ENCODE measurements at places on chromosomes 1 and 21.

- no peak for DNase-seq
Measured at GRCh38 chr1:219143735-219144134, 29.9 kb upstream of the LYPLAL1 start.

DNA sequence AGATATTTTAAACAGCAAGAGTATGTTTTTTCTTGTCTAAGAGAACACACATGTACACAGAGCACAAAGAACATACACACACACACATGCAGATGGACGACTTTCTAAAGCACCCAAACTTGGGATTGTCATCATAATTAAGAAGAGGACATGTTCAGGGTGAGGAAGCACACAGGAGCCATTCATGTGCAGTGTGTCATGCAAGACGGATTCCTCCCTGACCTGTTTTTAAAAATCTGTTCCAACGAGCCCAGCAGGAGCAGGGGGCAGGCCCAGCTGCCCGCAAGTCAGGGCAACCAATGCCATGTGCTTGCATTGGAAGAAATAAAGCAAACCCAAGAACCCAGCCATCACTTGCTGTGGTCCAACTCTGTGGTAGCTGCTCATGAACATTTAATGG is 167.3 kb upstream of the ZNF644 start:
- no peak for DNase-seq

- no peak for DNase-seq
Measured at GRCh38 chr1:33082575-33083108, 1.7 kb downstream of the AZIN2 start.

- no peak for DNase-seq
Measured at GRCh38 chr1:203031467-203031866, 5.2 kb downstream of the PPFIA4 start.

GRCh38 chr21:45117314-45117713 is 42.9 kb downstream of the ADARB1 start:
- no peak for DNase-seq

DNA sequence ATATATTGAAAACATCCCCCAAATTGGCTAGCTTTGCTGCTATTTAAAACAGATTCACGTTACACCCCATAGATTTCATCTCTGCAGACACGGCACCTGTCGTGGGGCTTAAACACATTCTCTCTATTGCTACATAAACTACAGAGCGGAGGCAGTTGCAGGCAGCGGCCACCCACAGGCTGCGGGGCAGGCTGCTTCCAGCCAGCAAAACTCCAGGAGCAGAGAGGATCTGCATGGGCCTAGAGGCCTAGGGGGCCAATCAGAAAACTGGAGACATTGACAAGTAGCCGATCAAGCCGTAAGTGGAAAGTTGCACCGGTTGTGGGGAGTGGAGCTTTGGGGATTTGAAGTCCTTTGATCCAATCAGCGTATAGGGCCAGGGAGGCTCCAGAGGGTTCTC is 129.0 kb upstream of the KLHDC7A start:
- no peak for DNase-seq

DNA sequence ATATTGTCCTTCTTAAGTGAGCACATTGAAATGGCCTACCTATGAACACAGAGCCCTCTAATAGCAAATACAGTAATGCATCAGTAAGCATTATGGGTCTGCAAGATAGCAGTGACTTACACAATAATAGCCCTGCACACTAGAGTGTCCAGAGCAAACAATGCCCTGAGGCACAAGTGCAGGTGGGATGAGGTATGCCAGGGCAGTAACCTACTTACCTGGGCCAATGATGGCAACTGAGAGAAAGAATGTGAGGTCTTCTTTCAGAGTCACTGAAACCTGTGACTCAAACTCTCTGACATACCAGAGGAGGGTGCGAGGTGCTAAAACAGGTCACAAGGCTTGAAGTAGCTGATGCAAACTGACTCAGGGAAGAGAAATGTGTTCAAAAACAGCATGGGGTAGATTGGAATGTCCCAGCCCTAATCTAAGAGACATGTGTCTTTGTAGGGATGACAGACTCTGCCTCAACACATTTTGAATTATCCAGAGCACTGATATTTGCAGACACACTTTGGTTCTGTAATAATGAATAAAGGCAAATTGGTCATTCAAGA is 168.5 kb upstream of the RUNX1 start:
- peak; percentile 95 for DNase-seq

- DNase-seq = no peak
Measured at GRCh38 chr1:230818901-230819300, 49.4 kb downstream of the C1orf198 start.

GRCh38 chr1:8222789-8223188 is 95.1 kb upstream of the SLC45A1 start:
- no peak for DNase-seq

DNA sequence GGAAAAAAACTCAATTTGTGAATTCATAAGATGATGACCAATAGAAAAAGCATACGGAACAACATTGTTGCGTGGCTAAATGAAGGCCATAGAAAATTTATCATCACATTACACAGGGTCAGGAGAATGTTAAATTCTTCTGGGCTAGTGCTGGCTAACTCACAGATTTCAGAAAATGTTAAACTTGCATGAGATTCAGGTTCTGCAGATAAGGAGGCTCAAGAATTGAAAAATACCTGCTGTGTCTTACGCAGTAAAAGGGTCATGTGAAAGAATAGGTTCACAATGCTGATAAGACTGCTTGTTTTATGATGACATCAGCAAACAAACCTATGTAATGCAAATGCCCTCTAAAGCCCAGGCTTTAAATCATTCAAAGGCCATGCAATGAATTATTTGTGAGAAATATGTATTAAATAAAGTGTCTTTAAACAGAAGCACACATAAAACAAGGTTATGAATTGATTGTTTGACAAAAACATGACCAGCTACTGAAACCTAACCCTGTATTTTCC is 378.8 kb downstream of the USP25 start:
- no peak for DNase-seq

DNA sequence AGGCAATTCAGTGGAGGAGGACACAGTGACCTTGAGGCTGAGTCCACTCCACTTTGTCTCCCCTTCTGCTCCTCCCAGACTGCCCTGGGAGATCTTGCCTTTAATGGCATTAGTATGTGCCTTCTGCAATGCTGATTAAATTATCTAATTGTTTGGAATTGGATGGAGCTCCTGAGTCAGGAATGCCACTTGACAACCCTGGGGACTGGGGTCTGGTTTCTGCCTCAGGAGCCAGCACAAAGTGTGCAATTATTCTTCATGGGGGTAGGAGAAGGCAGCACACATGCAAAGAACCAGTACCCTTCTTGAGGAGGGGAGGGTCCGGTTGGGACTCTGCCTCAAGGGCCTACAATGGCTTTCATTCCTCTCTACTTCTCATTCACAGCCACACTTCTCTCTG is 11.9 kb upstream of the PLXNA2 start:
- DNase-seq = no peak

DNA sequence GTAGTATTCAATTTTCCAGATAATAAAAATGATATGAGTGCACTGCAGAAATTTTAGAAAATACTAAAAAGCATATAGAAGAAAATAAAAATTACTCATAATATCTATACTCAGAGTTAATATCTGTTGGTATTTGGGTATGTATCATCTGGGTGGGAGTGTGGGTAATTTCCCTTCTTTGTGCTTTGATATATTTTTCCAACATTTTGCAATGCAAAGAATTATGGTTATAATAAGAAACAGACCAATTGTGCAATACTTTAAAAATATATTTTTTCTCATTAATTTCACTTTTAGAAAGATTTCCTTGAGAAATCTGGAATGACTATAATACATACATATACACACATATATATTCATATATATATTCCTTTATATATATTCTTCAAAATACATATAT is 665.7 kb downstream of the ADGRL2 start:
- no peak for DNase-seq

- no peak for DNase-seq
Measured at GRCh38 chr1:203040513-203041275, 14.4 kb downstream of the PPFIA4 start.

DNA sequence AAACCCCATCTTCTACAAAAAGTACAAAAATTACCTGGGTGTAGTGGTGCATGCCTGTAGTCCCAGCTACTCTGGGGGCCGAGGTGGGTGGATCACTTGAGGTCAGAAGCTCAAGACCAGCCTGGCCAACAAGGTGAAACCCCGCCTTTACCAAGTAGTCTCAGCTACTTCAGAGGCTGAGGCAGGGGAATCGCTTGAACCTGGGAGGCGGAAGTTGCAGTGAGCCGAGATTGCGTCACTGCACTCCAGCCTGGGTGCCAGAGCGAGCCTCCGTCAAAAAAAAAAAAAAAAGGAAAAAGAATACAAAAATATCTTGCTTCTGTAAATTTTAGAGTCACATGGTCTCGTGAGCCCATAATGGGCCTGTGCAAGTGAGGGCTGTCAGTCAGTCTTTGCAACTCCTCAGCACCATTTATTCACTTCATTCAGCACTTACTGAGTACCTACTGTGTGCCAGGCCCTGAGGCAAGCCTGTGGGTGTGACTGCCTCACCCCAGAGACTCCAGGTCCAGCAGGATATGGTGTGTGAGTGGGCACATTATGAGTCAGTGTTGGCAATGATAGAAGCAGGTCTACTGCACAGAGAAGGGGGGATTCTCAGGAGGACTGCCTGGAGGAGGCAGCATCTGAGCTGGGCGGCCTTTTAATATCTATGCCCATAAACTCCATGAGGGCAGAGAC is 46.8 kb upstream of the TARDBP start:
- DNase-seq = no peak

Measured in AG10803 (cell line).